ENCODE measurements at places on chromosomes 16 and 17. TPM values are rescaled to one million over a fixed set of nuclear protein-coding genes. Genes with fewer than 3 reads are reported as not detected.

DNA sequence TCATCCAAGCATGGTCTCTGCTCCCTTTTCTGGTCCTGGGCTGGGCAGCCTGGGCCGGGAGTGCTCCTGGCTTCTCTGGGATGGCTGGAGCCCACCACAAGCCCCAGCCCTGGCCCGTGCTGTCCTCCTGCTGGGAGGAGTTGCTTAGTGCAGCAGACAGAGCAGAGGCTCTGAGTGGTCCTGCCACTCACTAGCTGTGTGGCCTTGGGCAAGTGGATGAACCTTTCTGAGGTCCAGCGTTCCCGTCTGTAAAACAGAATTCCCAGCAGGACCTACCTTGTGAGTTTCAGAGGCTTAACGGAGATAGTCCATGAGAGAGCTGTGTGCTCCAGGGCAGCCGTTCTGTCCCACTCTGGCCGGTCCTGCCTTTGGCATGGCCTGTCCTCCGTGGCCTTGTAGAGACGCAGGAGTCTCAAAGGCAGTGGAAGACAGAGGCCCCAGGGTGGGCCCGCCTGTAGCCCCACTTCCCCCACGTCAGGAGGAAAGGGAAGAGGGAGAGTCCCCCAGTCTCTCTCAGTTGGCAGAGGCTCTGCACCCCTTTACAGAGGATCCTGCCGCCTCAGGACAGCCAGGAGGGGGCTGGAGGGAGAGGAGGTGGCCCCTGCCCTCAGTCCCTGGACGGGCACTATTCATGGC, 7.8 kb downstream of the MYO15B start:
- no peak for DNase-seq

GRCh38 chr16:89918453-89919347, at the start of gene MC1R:
MC1R (plus strand) TSS chr16:89918862; CDS start chr16:89919259, 397 bp downstream.
- DNase-seq, result no peak

GRCh38 chr16:11144122-11144521, 111.9 kb downstream of the SOCS1 start:
- no peak for DNase-seq

GRCh38 chr17:1179112-1179817, 516 bp downstream of the ABR start:
- DNase-seq, result no peak

GRCh38 chr16:10966129-10966528, 21.8 kb downstream of the CLEC16A start:
- no peak for DNase-seq

- no peak for DNase-seq
These were observed 594.3 kb upstream of the CDH5 start for GRCh38 chr16:65772134-65772732.

DNA sequence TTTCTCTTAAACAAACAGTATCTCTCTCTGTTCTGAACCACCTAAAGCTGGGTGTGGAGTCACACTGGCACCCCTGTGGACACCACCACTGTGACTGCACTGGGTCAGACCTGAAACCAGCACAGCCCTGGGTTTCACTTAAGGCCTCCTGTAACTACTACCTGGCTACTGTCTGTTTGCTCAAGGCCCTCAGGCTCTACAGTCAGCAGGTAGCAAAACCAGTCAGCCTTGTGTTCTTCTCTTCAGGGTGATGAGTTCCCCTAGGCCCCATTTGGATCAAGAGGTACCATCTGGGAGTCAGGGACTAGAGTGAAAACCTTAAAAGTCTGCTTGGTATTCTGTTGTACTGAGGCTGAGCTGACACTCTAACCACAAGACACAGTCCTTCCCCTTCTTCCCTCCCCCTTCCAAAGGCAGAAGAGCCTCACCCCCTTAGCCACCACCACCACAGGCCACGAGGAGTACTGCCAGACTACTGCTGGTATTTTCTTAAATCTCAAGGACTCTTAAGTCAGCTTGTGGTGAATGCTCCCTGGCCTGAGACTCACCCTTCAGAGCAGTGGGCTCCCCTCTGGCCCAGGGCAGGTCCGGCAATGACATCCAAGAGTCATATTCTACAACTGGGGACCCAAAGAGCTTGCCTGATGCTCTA, 153.2 kb upstream of the MON1B start:
- no peak for DNase-seq

GRCh38 chr16:28984091-28984490, 761 bp upstream of the LAT start:
- DNase-seq, result no peak

GRCh38 chr16:4380119-4381063, 8.7 kb downstream of the VASN start:
- DNase-seq, result no peak

- DNase-seq, result no peak
These were observed 20.6 kb downstream of the QPRT start for GRCh38 chr16:29699324-29700219.

DNA sequence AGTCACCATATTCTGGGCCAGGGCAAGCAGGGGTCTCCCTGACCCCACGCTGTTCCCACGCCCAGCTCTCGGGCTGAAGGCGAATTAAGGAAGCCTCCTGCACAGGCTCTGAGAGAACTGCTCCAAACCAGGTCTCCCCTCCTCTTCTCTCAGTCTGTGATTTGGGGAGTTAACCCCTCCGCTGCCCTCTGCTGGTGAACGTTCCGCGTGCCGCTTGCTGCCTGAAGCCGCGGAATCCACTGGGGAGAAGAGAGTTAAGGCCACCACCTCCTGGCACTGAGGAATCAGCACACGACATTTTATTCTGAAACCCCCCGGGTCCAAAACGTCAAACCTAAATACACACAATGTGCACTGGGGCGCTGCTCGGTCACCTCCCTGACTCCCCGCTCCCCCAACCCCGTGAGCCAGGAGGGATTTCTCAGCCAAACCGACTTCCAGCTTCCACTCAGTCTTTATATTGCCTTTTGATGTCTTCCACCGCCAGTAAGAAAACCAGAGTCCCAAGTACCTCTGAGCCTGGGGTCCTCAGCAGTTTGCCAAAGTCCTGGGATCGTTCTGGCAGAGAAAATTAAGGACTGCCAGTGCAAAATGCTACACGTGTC, 54.4 kb upstream of the RCVRN start:
- DNase-seq, result peak; percentile 36

DNA sequence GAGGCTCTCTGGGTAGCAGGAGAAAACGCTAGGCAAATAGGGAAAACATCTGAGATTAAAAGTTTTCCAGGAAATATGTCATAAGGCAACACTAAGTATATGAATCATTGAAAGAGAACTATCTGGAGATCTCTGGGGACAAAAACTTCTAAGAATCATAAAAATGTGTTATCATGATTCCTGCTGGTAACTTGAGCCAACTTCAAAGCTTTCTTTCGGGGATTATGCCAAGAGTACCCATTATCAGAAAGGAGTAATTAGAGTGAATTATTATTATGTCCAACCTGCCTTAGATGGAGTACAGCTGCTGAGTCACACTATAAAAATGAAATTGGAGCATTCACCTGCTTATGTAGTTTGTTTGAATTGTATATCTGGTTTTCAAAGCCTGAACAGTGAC, 488.5 kb upstream of the SOX9 start:
- DNase-seq, result no peak

- DNase-seq, result no peak
These were observed 113.8 kb downstream of the SOCS1 start for GRCh38 chr16:11142261-11142630.

- DNase-seq, result no peak
These were observed 424.7 kb upstream of the MAF start for GRCh38 chr16:80025236-80025635.

GRCh38 chr17:6427279-6427781, 7.6 kb downstream of the AIPL1 start:
- DNase-seq, result peak; percentile 35

DNA sequence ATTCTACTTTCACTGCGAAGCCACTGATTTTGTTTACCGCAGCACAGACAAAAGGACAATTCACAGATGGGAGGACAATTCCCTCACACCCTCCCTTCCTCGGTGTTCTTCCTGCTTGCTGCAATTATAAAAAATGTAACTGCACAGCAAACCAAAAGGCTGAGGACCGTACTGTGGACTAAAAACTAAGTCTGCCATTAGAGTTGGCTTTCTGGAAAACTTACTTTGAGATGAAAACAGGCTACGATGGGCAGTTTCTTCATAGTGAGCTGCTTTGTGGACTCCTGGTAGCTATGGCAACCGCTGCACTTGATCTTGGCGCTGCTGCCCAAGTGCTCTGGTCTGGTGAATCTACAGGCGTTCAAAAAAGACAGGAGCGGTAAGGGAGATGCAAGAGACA, 35.2 kb downstream of the USP22 start:
- no peak for DNase-seq

DNA sequence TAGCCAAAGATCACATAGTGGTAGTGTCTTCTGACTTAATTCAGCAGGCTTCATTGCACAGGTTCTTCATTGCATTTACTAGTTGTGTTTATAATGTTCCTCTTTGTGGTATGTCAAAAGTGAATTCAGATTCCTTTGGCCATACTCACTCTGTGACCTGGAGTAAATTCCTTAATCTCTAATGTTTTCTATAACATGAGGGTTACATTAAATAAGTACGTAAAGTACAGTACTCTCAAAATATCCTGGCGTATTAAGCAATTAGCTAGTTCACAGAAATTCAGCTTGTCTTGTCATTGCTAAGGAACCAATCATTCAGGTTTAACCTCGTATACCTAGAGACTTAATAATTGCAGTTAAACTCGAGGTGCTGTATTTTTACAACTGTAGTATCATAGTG, 4.2 kb downstream of the RPS6KB1 start:
- no peak for DNase-seq

DNA sequence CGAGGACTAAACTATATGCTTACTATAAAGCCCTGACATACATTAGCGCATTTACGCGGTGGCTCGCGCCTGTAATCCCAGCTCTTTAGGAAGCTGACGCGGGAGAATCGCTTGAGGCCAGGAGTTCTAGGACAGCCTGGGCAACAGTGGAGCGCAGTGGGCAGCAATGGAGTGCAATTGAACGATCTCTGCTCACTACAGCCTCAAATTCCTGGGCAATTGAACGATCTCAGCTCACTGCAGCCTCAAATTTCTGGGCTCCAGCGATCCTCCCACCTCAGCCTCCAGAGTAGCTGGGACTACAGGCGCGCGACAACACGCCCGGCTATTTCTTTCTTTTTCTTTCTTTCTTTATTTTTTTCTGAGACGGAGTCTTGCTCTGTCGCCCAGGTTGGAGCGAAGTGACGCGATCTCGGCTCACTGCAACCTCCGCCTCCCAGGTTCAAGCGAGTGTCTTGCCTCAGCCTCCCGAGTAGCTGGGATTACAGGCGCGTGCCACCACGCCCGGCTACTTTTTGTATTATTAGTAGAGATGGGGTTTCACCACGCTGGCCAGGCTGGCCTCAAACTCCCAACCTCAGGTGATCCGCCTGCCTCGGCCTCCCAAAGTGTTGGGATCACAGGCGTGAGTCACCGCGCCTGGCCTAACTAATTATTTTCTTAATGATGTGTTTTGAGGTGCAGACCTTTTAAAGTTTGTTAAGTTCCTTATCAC, 506 bp upstream of the COG7 start:
- DNase-seq, result no peak

DNA sequence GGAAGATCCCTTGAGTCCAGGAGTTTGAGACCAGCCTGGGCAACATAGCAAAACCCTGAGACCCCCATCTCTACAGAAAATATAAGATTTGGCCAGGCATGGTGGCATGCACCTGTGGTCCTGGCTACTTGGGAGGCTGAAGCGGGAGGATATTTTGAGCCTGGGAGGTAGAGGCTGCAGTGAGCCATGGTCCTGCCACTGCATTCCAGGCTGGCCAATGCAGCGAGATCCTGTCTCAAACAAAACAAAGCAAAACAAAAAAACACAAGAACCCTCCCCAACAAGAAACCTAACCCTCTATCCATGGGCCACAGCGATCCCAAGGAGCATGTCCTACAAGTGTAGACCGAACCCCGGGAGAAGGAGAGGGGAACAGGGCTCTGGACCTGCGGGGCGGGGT, 133.3 kb downstream of the MGAT5B start:
- DNase-seq, result no peak

DNA sequence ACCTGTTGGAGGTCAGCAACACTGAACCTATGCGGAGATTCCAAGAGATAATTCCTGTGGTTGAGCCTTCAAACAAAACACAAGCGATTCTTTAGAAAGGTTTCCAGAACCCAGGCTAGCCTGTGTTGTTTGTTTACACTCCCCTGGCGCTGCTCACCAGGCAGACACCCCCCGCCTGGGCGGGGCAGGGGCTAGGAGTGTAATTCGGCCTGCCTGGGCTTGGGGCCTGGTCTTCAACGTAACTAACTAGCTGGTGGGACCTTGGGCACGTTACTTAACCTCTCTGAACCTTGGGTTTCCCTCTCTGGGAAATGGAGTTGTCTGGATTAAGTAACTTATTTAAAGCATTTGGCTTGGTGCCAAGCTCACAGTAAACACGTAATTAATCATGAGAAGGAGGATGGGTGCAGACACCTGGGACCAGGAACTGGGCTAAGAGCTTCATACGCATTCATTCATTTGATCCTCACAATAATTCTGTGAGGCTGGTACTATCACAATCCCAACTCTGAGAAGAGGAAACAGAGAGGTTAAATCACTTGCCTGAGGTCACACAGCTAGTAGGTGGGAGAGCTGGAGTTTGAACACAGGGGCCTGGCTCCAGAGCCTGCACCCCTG, 7.6 kb upstream of the ARHGAP27 start:
- no peak for DNase-seq

GRCh38 chr17:45316434-45317110, at the start of gene MAP3K14:
MAP3K14 (minus strand) TSS chr17:45317020; CDS start chr17:45290745, 26,275 bp downstream.
- peak; percentile 44 for DNase-seq

DNA sequence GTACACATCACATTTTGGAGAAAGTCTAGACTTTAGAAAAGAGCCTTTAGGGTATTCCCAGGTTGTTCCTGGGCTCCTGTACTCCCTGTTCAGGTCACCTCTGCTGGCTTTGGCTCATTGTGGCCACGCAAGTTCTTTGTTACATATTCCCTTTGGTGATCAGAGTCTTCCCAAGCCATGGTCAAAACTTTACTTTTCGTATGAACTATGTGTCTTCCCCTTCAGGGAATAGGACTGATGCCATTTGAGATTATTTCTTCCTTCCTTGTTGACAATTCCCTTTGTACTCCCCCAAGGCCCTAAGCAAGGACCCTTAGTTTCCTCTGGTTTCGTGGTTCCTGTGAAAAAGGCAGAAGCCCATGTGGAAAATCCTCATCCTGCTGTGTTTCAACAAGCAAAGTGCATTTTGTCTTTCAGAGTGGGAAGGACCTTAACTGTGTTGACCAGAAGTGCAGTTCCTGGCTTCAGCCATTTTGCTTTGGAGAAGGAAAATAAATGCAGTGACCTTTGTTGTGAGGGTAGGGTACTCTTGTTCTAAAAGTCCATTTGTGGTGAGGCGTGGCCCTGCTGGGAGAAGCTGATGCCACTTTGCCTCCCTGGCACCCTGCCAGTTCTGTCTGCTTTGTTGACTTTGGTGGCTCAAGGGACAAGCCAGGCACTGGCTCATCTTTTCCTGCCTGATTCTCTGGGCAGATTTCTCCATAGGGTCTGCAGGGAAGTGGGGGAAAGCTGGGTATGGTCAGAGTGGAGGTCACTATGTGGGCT, 55.1 kb downstream of the ZNRF1 start:
- peak; percentile 36 for DNase-seq

- peak; percentile 39 for DNase-seq
These were observed 121.9 kb downstream of the CDYL2 start for GRCh38 chr16:80682421-80683070.

Gene KRTAP4-5
- not detected for total RNA-seq

Gene PABPN1L
- not detected for total RNA-seq

Gene CACNB1
- 1.0 TPM for total RNA-seq

Gene SP6
- total RNA-seq, result 0.21 TPM

Gene ARHGAP44
- 0.33 TPM for total RNA-seq

Gene SCNN1B
- total RNA-seq, result not detected

Gene RRAD
- total RNA-seq, result 0.12 TPM

Gene TMEM204
- total RNA-seq, result not detected

Measured in H4 (cell line).